Activated CD4-positive, alpha-beta T cell treated with anti-CD3 and anti-CD28 coated beads for 36 hours (primary cell): ENCODE measurements at places on chromosomes 3 and 15. TPM values are rescaled to one million over a fixed set of nuclear protein-coding genes. Genes with fewer than 3 reads are reported as not detected.

DNA sequence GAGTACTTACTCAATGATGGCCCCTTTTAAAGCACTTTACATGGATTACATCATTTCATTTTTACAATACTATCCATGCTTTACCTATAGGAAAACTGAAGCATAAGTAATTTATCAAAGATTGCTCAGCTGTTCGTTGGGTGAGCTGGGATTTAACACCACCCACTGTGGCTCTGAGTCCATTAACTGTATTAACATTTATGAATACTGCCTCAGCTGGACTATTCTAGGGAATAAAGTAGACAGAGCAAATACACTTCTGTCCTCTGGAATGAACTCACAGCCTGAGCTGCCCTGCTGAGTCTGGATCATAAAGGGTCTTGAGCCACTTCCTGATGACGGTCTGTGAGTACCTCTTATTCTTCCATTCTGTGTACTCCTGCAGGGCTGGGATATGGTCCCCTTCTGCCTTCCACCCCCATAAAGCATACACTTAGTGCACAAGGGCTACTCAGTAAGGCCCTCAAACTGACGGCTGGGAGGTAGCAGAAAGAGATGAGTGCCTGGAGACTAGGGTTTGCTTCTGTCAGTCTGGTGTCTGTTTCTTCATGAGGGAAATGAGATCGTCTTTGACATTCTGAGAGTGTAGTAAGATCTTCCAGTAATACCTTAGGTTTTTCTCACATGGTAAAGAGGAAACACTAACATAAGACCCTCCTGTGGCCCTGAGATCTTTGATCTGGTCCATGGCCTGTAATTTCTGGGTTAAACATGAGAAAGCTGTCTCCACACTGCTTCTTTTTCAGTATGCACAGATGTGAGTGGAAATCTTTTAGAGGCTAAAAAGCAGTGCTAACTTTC, 12.6 kb upstream of the ST6GAL1 start:
- no peak overlapping the region for H3K4me3 ChIP-seq
- peaks cover 27% of the 10 kb centered on the region for H3K4me1 ChIP-seq
- no peaks in the 10 kb centered on the region for H3K27me3 ChIP-seq
- peak overlapping the region; percentile 58 for H3K27ac ChIP-seq
- H3K36me3 ChIP-seq: peaks cover under 1% of the 10 kb centered on the region

The RHOV gene
- total RNA-seq: 0.25 TPM

DNA sequence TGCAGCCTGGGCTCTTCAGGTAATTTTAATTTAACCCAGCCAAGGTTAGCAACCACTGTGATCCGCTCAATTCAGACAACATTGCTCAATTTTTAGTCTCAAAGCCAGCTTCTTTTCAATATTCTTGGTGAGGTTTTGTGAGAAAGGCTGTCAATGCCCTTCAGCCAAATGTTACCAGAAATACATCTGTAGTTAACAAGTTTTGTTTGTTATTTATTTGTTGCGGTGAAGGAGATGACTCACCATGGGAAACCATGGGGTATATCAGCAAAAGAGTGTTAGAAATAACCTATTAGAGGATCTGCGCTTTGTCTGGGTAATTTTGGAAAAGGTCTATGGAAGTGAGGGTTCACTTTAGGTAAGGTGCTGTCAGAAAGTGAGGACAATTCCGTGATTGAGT, 5.0 kb downstream of the SLC9C1 start:
- no peak overlapping the region for H3K4me3 ChIP-seq
- H3K27me3 ChIP-seq: no peaks in the 10 kb centered on the region
- H3K4me1 ChIP-seq: peaks cover 4% of the 10 kb centered on the region
- no peak overlapping the region for H3K27ac ChIP-seq

The SPSB4 gene
- not detected for total RNA-seq

The GOLGA6D gene
- total RNA-seq: not detected

DNA sequence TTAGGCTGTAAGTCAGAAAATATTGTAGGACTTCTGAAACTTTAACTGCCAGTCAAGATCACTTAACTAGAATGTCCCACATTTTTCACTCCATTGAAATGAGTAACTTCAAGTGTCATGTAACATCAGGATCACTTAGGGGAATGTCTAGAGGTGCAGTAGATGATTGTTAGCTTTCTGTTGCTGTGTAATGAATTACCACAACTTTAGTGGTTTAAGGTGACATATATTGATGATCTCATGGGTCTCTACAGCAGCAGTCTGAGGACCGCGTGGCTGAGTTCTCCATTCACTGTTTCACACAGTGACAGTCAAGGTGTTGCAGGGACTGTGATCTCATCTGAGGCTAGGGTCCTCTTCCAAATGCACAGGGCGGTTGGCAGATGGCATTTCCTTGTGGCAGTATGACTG, 82.7 kb downstream of the SLC25A26 start:
- H3K4me3 ChIP-seq: peak overlapping the region; percentile 31
- peaks cover 74% of the 10 kb centered on the region for H3K4me1 ChIP-seq
- no peaks in the 10 kb centered on the region for H3K27me3 ChIP-seq
- H3K27ac ChIP-seq: peak overlapping the region; percentile 93
- peaks cover 24% of the 10 kb centered on the region for H3K36me3 ChIP-seq
- DNase-seq: peak; percentile 70

The NEO1 gene
- 8.0 TPM for total RNA-seq

The CRYGS gene
- total RNA-seq: 1.7 TPM

The CACNA2D2 gene
- 1.1 TPM for total RNA-seq

DNA sequence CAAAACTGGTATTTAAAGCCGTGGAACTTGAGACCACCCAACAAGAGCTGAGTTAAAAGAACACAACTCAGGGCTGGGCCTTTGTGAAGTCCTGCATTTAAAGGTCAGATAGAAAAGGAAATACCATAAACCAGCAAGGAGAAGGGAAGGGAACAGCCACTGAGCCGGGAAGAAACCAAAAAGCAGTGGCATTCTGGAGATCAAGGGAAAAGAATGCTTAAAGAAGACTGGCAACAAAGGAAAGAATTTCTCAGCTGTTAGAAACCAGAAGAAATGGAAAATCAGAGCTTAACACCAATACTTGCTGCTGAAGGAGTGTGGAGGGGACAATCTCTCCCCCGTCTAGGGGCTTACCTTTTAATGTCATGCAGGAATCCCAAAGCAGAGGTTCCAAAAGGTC, 247.4 kb upstream of the CHRNA7 start:
- no peaks in the 10 kb centered on the region for H3K4me1 ChIP-seq
- no peaks in the 10 kb centered on the region for H3K36me3 ChIP-seq
- H3K27ac ChIP-seq: no peak overlapping the region

DNA sequence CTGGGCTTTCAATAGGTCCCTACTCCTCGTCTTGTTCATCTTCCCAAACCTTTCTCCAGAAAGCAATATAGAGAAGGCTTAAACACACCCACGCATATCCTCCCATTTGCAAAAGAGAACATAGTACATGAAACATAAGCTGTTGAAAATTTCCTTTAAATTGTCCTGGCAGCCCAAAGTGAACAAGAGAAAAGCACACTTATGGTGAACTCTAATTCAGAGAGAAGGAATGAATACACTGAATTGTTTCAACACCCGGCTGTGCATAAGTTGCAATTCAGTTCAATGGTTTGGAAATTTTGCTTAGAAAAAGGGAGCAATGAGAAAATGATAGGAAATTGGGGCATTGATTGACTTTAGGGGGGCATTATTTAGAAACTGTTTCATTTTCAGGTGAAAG, 202.6 kb downstream of the TIGIT start:
- no peak overlapping the region for H3K27ac ChIP-seq
- no peak for DNase-seq
- H3K27me3 ChIP-seq: peaks cover 6% of the 10 kb centered on the region
- H3K4me3 ChIP-seq: no peak overlapping the region

GRCh38 chr3:171175741-171176234, 149.3 kb upstream of the SLC2A2 start:
- peaks cover 38% of the 10 kb centered on the region for H3K4me1 ChIP-seq
- no peak overlapping the region for H3K27ac ChIP-seq
- H3K4me3 ChIP-seq: no peak overlapping the region
- no peaks in the 10 kb centered on the region for H3K27me3 ChIP-seq

DNA sequence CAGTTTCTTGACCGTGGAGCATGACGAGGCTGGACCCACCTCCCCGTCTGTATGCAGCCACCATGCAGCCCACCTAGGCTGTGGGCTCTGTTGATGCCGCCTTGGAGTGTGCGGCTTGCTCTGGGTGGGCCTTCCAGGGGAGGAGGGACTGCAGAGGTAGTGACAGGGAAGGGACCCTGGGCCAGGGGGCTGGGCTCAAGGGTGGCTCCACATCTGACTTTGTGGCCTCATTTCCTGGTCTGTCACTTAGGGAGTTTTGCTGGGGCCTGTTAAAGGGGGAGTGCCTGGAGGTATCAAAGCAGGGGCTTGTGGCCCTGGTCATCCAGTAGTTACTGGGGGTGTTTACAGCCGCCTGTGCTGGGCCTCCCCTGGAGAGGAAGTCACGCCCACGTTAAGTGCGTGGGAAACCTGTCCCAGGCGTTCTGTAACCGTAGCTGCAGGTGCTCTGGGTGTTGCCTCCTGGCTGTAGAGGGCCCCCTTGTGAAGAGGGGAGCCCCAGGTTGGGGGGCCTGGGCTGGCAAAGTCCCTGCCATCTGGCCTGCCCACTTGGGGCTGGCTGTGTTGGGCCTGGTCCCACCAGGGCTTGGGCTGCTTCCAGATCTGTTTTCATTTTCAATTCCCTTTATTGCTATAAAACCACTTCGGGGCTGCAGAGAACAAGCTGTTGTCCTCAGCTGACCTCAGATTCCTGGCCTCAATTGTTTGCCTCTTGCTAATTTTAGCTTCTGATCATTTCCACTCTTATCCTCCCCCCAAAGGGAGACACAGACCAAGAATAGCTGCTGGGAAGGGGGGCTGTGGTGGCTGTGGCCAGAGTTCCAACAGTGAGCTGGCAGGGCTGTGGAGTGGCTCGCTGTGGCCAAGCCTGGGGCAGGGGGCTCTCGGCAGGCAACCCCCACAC, 26.5 kb downstream of the KLF13 start:
- H3K4me3 ChIP-seq: peak overlapping the region; percentile 62
- H3K4me1 ChIP-seq: peaks cover 99% of the 10 kb centered on the region
- H3K27me3 ChIP-seq: no peaks in the 10 kb centered on the region
- H3K36me3 ChIP-seq: peaks cover 65% of the 10 kb centered on the region

DNA sequence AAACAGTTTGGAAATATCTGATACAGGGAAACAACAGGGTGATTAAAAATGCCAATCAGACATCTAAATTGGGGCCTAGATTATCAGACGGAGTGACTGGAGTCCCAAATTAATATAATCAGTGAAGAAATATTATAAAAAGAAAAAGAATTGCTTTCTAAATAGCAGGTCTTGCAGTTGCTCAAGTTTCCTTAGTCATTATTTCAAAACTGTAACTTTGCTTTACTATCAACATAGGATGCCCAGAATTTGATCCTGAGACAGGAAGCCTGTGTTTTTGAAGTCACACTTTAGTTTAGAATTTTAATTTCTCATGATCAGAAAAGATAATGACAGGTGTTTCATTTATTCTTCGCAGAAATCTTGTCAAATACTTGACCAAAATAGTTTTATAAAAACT, 105.9 kb downstream of the IL1RAP start:
- no peaks in the 10 kb centered on the region for H3K27me3 ChIP-seq
- H3K36me3 ChIP-seq: peaks cover 32% of the 10 kb centered on the region
- H3K27ac ChIP-seq: no peak overlapping the region
- H3K4me3 ChIP-seq: no peak overlapping the region

The ZNF774 gene
- total RNA-seq: 2.0 TPM

DNA sequence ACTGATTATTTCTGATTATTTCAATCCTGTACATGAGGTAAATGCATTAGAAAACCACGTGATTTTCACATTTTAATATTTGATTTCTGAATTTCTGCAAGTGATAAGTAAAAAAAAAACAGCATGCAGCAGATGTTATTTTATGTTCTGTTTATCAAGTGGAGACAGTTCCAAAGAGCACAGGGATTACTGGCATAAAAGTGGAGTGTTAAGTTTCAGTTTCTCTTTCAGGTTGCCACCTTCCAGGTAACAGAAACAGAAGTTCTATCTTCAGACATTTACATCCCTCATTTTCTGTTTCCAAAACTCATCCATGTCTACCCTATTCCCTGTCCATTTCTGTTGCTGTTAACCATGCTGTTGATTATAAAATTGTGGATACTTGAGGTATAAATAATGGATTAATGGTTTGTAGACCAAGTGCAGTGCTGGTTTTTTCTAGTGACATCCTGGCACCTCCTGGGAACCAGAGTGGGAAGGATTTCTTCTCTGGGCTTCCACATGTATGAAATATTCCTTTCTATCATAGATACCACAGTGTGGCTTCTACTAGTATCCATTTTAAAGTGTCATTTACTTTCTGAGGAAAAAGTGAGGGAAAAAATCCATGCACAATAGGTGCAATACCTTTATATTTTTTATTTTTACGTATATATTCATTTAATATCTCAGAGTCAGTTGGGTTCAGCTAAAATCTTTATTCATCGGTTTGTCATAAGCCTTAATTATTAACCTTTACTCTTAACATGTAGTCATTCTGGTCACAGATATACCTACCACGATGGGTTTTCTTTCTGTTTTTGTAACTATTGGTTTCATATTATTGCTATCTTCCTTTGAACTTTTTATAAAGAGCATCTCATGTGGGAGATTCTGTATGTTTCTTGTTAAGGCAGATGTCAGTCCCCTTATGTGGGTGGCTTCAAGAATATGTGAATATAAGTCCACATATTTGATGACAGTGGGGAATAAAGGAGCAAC, 1010.0 kb downstream of the SQOR start:
- no peaks in the 10 kb centered on the region for H3K4me1 ChIP-seq
- no peaks in the 10 kb centered on the region for H3K27me3 ChIP-seq
- no peaks in the 10 kb centered on the region for H3K36me3 ChIP-seq

GRCh38 chr3:184058029-184058428, 5.2 kb downstream of the HTR3C start:
- peaks cover 1% of the 10 kb centered on the region for H3K27me3 ChIP-seq
- H3K4me3 ChIP-seq: no peak overlapping the region
- no peaks in the 10 kb centered on the region for H3K36me3 ChIP-seq
- no peak for DNase-seq
- no peak overlapping the region for H3K27ac ChIP-seq

The HMCES gene
- 43.1 TPM for total RNA-seq
